ENCODE measurements at places on chromosomes 4 and X.

- peak; percentile 34 for DNase-seq
Measured at GRCh38 chr4:88893961-88894360, 163.0 kb downstream of the FAM13A start.

- no peak for DNase-seq
Measured at GRCh38 chrX:104539081-104539480, 26.9 kb upstream of the IL1RAPL2 start.

- DNase-seq, result no peak
Measured at GRCh38 chrX:79444694-79445210, 77.6 kb upstream of the ITM2A start.

DNA sequence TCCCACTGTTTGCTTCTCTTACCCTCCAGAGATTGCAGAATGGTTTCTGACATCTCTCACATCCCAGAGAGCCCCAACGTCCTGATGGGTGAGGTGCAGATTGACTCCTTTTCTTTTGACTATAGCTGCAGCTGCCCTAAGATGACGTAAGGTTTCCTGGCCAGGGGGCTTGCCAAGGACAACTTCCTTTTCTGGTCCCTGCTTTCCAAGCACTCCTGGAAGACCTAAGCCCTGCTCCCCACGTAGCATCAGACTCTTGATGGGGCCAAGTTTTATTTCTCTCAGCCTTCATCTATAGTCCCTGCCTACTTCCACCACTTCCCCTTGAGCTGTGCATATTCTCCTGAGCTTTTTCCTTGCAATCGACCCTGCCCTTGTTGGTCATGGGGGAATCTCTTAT, 497.7 kb downstream of the IDS start:
- no peak for DNase-seq

DNA sequence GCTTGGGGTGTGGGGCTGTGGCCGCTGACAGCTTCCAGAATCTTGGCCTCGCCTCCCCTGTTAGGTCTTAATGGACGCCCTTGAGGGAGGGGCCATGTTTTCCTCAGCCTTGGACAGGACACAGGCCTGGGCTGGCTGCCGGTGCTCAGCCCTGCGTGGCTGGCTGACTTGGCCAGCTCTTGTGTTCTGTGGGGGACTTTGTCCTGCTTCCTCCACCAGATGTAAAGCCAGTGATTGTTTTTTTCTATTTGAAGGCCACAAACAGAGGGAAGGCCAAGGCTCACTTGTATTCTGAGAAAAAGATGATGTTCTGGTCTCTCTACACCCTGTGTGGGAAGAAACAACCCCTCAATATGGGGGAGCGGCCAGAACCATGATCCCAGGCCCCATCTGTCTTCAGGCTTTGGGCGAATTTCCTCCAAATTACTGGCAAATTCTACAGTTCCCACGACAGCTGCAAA, 71.3 kb downstream of the HTRA3 start:
- DNase-seq, result no peak

DNA sequence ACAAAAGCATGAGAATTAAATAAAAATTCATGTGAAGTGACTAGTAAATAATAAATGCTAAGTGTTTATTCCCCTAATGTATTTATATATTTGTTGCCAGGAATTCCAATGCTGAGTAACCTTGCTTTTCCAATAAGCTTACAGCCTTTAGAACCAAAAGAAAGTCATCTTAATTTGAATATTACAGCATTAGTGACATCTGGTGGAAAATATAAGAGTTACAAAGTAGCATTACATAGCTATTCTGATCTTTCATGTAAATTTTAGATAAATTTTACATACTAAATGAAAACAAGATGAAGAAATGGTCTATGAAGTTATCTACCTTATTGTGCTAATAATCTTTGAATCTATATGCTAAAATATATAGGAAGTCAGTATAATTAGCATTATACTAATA, 10.4 kb downstream of the MAD2L1 start:
- peak; percentile 71 for DNase-seq

GRCh38 chr4:49044270-49044669, 58.2 kb downstream of the CWH43 start:
- peak; percentile 1 for DNase-seq

DNA sequence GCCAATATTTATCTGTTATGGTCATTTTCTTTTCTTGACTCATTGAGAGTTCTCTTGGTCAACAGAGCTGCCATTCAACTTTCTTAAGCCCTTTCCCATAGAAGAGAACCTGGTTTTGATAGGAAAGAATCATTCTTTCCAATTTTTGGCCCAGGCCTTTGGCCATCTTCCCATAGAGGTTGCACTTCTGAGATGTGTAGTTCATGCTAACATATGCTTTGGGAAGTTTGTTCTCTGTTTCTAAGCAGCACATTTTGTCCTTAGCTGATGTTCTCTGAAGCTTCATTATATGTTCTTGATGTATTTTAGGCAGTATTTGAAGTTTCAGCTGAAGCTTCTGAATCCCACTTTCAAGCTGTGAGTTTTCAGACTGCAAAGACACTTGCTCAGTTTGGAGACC, 161.1 kb downstream of the VEGFC start:
- DNase-seq, result peak; percentile 28

DNA sequence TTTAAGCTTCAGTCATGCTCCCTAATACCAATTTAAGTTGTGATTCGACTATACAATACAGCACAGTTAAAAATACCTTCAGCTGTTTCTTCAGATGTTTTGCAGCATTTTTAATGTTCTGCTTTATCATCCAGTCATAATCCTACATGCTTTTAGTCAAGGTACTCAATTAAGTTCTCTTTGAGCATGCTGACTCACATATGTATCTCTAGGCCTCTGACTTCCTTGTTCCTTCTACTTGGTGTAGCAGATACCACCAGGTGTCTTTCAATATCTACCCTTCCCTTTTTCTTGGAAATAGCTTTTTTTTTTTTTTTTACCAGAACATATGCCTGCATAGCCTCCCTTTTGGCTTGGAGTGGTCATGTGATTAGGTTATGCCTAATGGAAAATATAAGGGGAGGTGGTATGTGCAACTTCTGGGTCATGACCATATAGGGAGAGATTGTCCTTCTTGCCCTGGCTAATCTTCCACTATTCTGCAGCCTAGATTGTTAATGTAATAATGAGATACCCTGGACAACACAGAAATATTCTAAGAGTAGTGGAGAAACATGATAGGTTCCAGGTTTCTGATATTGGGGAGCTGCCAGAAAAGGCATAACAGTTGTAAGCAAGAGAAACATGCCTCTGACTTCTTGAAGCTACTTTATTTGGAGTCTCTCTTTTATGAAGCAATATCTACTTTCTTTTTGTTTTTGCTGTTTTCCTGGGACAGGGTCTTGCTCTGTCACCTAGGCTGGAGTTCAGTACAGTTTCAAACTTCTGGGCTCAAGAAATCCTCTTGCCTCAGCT, 737.2 kb upstream of the SLIT2 start:
- DNase-seq, result peak; percentile 71

DNA sequence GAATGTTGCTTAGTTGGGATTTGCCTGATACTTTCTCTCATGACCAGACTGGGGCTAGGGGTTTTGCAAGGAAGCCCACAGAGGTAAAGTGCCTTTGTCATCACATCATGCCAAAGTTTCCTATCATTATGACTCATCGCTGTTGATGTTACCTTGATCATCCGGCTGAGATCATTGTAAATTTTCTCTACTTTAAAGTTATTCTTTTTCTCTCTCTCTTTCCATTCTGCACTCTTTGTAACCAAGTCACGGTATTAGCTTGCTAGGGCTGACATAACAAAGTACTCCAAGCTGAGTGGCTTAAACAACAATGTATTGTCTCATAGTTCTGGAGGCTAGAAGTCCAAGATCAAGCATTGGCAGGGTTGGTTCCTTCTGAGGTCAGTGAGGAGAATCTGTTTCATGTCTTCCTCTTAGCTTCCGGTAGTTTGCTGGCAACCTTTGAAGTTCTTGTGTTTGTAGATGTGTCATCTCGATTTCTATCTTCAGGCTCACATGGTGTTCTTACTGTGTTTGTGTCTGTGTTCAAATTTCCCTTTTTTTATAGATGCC, 113.0 kb downstream of the DTHD1 start:
- DNase-seq, result no peak

- DNase-seq, result peak; percentile 58
Measured at GRCh38 chr4:88599298-88599697, 7.0 kb downstream of the HERC3 start.

- no peak for DNase-seq
Measured at GRCh38 chrX:101986586-101986985, 54.8 kb upstream of the ZMAT1 start.

DNA sequence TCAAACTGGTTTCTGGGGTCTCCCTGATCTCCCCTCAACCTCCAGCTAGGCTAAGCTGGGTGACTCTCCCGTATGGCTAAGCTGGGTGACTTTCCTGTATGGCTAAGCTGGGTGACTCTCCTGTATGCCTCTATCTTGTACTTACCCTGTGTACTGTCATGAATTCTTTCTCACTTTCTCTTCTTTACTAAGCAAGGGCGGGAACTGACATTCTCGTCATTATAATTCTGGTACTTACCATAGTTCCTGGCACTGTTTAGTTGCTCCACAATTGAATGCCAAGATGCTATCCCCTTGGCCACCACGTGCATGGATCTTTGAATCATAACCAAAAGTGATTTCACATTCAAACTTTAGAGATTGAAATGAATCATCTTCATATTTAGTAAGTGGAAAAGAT, 8.8 kb downstream of the INTU start:
- no peak for DNase-seq

GRCh38 chr4:14568351-14568750, 433.9 kb upstream of the CPEB2 start:
- peak; percentile 37 for DNase-seq
